ENCODE measurements at places on chromosomes 6 and 20.

DNA sequence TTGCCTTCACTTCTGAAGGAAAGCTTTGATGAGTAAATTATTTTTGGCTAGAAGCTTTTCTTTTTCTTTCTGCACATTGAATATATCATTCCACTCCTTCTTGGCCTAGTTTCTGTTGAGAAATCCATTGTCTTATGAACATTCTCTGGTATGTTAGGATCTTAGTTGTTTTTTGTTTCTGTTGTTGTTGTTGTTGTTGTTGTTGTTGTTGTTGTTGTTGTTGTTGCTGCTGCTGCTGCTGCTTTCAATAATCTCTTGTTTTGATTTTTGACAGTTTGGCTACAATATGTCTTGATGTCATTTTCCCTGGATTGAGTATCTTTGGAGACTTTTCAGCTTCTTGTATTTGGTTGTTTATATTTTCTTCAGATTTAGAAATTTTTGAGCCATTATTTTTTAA, 836.5 kb upstream of the MAN1A1 start:
- DNase-seq, result no peak

DNA sequence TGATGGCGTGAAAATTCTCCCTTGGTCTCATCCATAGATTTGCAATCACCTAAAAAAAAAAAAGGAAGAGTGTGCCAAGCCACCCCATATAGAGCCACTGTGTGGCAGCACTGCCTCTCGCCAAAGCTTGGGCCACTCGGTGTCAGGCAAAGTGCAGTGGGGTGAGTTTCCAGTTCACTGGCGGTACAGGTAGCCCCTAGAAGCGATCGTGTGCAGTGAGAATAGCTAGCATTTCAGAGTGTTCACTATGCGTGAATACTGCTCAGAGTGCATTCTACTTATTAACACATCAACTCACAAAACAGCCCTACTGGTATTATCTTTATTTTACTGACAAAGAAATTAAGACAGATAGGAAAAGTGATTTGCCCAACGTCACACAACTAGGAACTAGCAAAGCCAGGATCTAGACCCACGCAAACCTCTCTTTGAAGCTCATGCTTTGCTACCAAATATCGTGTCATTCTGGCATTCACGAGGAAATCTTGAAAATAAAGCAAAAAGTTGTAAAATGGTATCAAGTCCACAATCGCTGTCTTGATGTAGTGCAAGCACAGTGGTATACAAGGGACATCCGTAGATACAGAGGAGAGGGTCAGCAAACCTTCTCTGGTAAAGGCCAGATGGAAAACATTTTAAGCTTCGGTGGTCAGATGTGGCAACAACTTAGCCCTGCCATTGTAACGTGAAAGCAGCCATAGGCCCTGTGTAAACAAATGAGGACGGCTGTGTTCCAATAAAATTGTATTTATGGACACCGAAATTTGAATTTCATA, 10.4 kb upstream of the GCNT2 start:
- DNase-seq, result peak; percentile 24

DNA sequence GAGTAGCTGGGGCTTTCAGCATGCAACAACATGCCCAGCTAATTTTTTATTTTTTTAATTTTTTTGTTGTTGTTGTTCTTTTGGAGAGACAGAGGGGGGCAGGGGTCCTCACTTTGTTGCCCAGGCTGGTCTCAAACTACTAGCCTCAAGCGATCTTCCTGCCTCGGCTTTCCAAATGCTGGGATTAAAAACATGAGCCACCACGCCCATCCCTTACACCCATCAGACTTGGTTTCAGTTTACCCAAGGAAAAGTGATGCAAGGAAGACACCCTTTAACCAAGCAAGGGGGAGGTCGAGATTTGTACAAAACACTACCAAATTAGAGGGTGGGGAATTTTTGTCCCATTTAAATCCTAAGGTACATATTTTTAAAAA, 210.1 kb downstream of the ARHGAP18 start:
- no peak for DNase-seq

DNA sequence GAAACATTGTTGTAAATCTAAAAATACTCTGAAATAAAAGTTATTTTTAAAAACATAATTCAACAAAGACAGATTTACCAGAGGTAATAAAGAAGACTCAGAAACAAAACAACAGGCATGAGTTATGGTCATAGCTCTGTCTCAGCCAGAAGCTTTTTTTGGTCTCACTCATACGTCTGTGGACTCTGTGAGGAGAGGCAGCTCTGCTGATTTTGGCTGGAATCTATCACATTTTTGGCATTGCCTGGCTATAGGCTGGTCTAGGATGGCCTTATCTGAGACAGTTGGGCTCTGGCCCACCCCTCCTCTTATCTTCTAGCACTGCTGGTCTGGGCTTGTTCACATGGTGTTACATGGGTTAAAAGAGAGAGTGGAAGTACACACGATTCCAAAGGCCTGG, 514.0 kb upstream of the BTBD3 start:
- peak; percentile 50 for DNase-seq

DNA sequence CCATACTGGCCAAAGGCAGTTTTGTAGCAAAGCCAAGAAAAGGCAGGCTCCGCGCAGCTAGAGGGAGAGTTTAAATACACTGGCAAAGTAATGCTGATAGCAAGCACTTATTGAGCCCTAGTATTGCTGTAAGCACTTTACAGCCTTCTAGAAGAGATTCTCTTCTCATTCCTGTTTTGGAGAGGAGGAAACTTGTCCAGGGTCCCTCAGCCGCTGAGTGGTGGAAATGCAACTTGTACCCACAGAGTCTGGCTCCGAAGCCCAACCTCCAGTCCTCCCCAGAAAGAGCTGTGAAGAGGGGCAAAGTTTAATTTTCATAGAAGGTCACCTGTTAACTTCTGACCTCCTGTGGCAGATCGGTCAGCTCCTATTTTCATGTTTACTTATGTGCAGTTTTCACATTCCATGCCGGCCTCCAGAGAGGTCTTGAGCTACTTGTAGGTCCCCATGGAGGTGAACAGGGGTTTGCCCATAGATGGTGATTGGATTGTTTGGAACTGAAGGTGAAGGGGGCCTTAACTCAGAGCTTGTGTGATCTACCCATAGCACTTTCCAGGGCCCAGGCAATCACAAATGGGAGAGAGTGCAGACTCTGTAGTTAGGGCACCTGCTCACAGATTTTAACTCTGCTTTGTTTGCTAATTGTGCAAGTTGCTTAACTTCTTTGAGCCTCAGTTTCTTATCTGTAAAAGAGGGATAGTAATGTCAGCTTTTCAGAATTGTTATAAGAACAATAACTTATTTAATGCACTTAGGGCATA, 70.7 kb downstream of the LYRM2 start:
- DNase-seq, result no peak

DNA sequence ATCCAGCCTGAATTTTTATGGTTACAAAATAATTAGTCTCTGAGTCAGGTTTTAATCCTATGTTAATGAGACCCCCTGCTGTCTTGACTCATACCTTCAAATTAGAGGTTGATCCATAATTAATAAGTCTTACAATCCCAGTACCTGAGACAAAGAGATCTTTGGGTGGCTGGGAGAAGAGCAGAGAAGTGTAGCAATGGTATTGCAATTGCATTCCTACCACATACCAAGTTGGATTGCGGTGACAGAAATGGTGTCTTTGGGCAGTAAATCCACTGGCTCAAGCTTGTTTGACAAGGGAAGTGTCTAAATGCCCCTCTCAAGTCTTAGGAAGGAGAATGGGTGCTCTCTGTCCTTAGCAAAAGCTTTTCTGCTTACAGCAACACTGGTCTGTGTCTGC, 150.4 kb downstream of the BTBD3 start:
- no peak for DNase-seq

- DNase-seq, result no peak
Observed at GRCh38 chr6:23006656-23007055, 437.3 kb downstream of the HDGFL1 start.

GRCh38 chr6:6610031-6610591, 21.6 kb downstream of the LY86 start:
- DNase-seq, result no peak

GRCh38 chr6:166905013-166905412, 51.3 kb downstream of the RNASET2 start:
- DNase-seq, result no peak

- no peak for DNase-seq
Observed at GRCh38 chr6:80482056-80482455, 375.6 kb downstream of the BCKDHB start.

DNA sequence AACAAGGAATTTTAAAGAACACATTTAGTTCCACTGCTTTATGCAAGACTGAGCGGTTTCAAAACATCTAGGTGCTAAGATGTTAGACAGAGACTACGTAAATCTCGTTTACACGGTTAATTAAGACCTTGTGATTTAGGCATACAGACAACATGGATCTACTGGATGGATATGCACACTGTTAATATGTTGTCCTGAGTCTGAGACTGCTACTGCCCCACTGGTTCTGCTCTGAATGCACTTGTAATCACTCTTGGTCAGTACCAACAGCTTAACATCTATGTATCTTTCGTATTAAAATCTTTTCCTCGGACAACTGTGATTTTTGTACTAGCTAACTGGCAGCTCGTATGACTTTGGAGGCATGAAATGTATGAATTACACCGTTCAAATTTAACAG, 3.1 kb downstream of the MAN1A1 start:
- no peak for DNase-seq

DNA sequence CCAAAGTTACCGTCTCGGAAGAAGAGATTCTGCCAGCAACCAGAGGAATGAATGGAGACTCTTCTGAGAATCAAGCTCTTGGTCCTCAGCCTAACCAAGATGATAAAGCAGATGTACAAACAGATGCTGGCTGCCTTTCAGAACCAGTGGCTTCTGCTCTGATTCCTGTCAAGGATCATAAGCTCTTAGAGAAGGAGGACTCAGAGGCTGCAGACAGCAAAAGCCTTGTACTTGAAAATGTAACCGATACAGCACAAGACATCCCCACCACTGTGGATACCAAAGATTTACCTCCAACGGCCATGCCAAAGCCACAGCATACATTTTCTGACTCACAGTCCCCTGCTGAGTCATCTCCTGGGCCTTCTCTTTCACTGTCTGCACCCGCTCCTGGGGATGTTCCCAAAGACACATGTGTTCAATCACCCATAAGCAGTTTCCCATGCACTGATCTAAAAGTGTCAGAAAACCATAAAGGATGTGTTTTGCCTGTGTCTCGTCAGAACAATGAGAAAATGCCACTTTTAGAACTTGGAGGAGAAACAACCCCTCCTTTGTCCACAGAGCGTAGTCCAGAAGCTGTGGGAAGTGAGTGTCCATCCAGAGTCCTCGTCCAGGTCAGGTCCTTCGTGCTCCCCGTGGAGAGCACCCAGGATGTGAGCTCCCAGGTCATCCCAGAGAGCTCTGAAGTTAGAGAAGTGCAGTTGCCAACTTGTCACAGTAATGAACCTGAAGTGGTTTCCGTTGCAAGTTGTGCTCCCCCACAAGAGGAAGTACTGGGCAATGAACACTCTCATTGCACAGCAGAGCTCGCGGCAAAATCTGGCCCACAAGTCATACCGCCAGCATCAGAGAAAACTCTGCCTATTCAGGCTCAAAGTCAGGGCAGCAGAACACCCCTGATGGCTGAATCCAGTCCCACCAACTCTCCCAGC, 109.6 kb downstream of the RTN4IP1 start:
- DNase-seq, result peak; percentile 76

DNA sequence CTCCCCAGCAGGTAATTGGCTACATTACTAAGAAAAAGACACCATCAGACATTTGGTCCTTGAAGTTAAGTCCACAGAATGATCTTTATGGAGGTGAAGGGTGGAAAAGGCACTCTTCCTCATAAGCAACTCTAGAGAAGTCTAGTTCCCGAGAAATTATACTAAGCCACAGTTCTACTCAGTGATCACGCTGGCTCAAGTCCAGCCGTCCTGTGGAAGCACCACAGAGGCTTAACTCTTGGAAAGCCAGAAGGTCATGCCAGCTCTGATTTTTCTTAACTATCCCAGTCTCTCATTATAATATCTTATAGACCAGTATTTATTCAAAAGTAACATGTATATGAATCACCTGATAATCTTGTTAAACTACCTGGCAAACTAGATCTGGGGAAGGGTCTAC, 258.5 kb downstream of the EYA4 start:
- DNase-seq, result no peak

DNA sequence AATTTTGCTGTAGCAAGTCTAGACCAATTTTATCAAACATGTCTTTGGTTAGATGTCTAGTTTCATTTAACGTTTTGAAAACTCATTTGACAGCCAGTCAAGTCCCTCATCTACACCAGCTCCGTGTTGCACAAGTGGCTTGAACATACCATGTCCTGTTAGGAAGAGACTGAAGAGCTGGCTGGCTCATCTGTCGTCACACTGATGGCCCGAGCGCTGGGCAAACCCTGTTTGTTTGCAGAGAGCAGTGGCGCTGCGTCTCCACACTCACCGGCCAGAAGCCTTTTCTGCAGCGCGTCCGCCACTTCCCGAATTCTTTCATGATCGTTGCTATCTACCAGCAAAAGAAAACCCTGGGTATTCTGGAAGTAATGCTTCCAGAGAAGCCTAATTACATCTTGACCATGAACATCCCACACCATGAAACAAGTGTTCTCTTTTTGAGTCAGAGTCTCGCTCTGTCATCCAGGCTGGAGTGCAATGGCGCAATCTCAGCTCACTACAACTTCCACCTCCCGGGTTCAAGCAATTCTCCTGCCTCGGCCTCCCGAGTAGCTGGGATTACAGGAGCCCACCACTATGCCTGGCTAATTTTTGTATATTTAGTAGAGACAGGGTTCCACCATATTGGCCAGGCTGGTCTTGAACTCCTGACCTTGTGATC, 10.7 kb upstream of the TCFL5 start:
- no peak for DNase-seq

GRCh38 chr6:157089258-157089657, 234.1 kb downstream of the TMEM242 start:
- DNase-seq, result peak; percentile 39

- no peak for DNase-seq
Observed at GRCh38 chr6:51394061-51394460, 575.4 kb downstream of the TFAP2B start.

GRCh38 chr6:89939144-89939543, 44.9 kb downstream of the GJA10 start:
- no peak for DNase-seq

GRCh38 chr6:137820952-137821351, 46.1 kb upstream of the TNFAIP3 start:
- peak; percentile 78 for DNase-seq

- DNase-seq, result no peak
Observed at GRCh38 chr6:168671863-168672546, 231.0 kb downstream of the SMOC2 start.

DNA sequence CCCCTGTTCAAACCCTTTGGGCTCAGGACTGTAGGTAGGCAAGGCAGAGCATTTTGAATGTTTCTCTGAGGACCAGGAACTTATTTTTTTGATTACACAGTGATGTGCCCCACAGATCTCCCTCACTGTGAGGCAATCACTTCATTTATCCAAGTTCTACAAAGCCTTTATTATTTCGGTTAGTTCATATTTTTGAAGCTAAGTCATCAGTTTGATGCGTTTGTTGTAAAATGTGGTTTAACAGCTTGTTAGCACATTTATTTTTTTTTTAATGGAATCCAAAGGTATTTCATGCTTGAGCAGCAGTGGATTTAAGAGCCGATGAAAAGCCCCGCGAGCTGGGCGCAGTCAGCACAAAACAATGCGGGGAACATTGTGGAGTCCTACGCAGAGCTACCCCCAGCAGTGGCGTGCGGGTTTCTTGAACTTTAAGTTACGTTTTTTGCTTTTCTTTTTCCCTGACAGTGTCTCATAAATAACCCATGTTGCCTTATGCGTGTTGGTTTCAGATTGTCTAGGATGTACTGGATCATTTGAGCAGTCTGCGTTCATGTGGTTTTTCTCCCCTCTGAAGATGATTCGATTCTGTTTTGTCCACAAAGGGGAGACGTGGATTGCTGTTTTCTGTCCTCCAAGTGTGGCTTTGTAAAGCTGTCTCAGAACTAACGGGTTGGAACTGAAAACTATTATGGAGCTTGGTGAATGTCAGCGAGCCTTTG, 233.6 kb upstream of the BMP2 start:
- DNase-seq, result peak; percentile 78

All from cardiac fibroblast (primary cell).